ENCODE measurements at places on chromosomes 1 and 21. TPM values are rescaled to one million over a fixed set of nuclear protein-coding genes. Genes with fewer than 3 reads are reported as not detected.
A peak's percentile ranks its signal among the peaks of the same experiment; 100 is the strongest.

- H3K4me1 ChIP-seq: no peaks in the 10 kb centered on the region
- H3K36me3 ChIP-seq: no peaks in the 10 kb centered on the region
- DNase-seq: no peak
Measured at GRCh38 chr1:159879136-159879535, 16.7 kb upstream of the VSIG8 start.

DNA sequence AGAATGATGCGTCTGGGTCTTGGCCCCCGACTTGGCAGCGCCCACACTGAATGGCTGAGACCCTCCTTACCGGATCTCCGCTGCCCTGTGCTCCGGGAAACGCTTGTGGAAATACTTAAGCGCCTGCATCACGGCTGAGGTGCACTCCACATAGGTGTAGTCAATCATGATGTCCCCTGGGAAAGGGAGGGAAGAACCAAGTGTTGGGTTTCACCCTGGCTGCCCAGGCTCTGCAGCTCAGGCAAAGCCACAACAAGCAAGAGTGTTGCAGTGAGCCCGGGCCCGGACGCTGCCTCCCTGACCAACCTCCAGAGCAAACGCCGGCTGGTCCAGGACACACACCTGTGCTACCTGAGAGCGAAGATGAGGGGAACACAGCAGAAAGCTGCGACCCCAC is 21.5 kb upstream of the SPATC1L start:
- H3K27me3 ChIP-seq: no peaks in the 10 kb centered on the region
- peaks cover 33% of the 10 kb centered on the region for H3K36me3 ChIP-seq
- no peak overlapping the region for H3K27ac ChIP-seq
- H3K4me3 ChIP-seq: no peak overlapping the region

GRCh38 chr1:174023440-174023839 is 1.3 kb upstream of the RC3H1 start:
- no peaks in the 10 kb centered on the region for H3K36me3 ChIP-seq
- peak overlapping the region; percentile 90 for H3K4me3 ChIP-seq
- DNase-seq: no peak
- no peak overlapping the region for H3K27ac ChIP-seq

DNA sequence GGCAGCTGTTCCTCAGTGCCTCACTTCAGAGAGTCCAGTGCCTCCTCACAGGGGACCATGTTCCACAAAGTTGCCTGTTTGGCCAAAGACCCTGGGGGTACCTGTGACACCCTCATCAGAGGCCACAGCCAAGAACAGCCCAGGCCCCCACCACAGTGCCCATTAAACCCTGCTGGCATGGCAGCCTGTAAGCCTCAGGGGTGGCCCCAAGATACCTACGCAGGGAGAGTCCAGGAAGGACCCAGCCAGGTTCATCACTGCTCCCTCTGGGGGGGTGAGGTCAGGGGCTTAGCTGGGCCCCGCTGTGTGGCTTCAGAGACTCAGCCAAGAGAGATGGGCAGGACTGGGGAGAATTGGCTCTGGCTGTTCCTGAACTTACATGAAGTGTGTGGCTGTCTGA is 19.1 kb upstream of the PRDM16 start:
- H3K27ac ChIP-seq: no peak overlapping the region
- no peak for DNase-seq
- H3K36me3 ChIP-seq: no peaks in the 10 kb centered on the region

Gene FMN2
- polyA plus RNA-seq: not detected

GRCh38 chr1:200732438-200732837 is 6.3 kb upstream of the CAMSAP2 start:
- DNase-seq: no peak
- H3K36me3 ChIP-seq: no peaks in the 10 kb centered on the region
- H3K4me1 ChIP-seq: no peaks in the 10 kb centered on the region
- no peaks in the 10 kb centered on the region for H3K27me3 ChIP-seq
- no peak overlapping the region for H3K27ac ChIP-seq
- H3K4me3 ChIP-seq: no peak overlapping the region

DNA sequence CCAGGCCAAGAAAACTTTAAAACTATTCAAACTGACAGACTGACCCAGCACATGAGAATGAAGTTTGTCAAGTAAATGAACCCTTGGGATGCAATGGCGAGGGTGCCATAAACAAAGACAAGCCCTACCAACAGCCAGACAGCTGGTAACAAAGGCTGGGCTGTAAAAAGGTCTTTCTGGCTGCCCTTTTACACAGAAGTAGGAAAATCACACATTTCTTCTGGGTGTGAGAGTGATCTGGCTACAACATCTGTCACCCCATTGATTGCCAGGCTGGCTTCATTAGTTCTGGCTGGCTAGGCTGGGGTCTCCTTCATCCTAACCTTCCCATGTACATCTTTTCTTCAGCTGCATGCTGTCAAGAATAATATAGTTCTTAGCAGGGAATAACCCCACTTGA is 83.6 kb upstream of the FOXD3 start:
- H3K4me3 ChIP-seq: no peak overlapping the region
- no peaks in the 10 kb centered on the region for H3K27me3 ChIP-seq
- no peak overlapping the region for H3K27ac ChIP-seq
- H3K4me1 ChIP-seq: no peaks in the 10 kb centered on the region
- DNase-seq: no peak

Gene LEFTY1
- polyA plus RNA-seq: 0.13 TPM

- no peak overlapping the region for H3K4me3 ChIP-seq
- DNase-seq: no peak
- H3K4me1 ChIP-seq: no peaks in the 10 kb centered on the region
- H3K27ac ChIP-seq: no peak overlapping the region
Measured at GRCh38 chr1:10530756-10531495, 56.2 kb downstream of the PEX14 start.

DNA sequence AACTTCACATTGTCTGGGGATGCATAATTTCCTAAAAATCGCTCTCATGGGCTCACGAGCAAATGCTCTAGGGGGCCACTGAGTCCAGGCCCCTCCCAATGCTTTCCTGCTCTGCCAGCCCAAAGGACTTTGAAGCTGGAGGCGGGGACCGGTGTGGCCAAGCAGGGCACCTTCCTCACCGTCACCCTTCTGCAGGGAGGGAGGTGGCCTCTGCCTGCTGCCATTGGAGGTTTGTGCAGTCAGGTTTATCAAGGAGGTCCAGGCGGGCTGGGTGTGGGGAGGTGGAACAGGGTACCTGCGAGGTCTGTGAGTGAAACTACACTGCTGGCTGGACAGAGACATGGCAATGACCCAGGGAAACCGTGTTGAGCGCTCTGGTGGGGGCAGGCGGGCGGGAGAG is 58.1 kb upstream of the TRAPPC10 start:
- peaks cover 8% of the 10 kb centered on the region for H3K4me1 ChIP-seq
- no peak overlapping the region for H3K4me3 ChIP-seq
- no peak overlapping the region for H3K27ac ChIP-seq
- H3K27me3 ChIP-seq: no peaks in the 10 kb centered on the region
- DNase-seq: no peak
- H3K36me3 ChIP-seq: peaks cover 3% of the 10 kb centered on the region

DNA sequence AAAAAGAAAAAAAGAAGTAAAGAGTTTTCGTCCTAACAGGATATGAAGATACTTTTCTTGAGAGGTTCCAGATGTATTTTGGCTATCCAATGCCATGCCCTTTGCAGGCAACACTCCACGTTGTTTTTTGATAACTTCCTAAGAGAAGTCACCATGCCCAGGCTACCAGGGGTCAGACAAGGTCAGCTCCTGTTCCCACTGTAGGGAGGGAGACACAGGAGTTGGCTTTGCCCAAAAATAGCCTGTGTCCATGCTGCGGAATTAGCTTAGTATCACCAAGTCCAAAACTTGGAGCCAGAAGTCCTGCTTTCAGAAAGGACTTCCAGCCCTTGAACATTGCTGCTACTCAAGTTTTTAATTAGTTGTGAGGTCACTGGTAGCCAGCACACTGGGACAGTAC is 62.1 kb upstream of the NRIP1 start:
- H3K27ac ChIP-seq: no peak overlapping the region
- no peaks in the 10 kb centered on the region for H3K4me1 ChIP-seq
- DNase-seq: no peak
- H3K4me3 ChIP-seq: no peak overlapping the region

DNA sequence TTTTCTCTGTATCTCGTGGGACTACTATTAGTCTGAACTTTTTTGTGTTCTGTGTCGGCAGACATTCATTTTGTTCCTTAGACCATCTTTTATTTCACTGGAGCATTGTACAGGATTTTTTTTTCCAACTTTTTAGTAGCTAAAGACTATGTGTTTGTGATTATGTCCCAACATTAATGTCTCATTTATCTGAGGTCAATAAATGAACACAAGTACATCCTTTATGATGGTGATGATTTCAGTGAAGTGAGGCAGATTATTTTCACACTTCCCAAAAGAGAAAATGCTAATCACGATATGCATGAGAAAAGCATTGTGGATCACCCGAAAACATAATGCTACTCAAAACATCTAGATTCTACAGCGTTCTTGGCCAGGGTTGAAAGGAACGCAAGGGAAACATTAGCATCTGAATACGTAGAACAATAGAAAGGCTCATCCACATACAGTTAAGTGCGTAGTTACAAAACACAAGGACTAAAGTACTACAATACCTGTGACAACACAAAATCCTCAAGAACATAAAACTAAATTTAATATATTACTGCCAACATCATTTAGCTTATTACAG is 981.7 kb upstream of the NCAM2 start:
- DNase-seq: no peak
- H3K36me3 ChIP-seq: no peaks in the 10 kb centered on the region
- H3K4me3 ChIP-seq: no peak overlapping the region
- H3K27ac ChIP-seq: no peak overlapping the region
- H3K4me1 ChIP-seq: no peaks in the 10 kb centered on the region
- H3K27me3 ChIP-seq: no peaks in the 10 kb centered on the region

- peaks cover 3% of the 10 kb centered on the region for H3K4me1 ChIP-seq
- peaks cover 23% of the 10 kb centered on the region for H3K27me3 ChIP-seq
Measured at GRCh38 chr1:43177691-43178090, 5.6 kb downstream of the CFAP57 start.

Gene ADCY10
- not detected for polyA plus RNA-seq

Gene SMIM11
- 34.3 TPM for polyA plus RNA-seq

DNA sequence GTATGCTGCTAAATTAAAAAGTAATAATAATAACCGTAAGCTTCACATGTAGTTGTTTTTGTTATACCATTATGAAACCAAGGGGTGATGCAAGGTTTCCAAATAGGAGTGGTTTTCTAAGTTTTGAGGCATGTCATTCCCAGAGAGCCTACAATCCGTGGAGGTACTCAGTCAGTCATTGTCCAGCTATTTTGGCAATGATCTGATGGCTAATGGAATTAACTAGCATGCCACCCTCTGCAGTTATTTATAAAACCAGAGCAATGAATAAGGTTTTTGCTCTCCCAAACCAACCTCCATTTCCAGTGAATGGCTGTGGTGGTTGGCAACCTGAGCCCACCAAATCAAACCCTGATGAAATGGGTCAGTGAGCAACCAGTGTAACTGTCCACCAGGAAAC is 106.4 kb downstream of the TBX15 start:
- H3K27ac ChIP-seq: no peak overlapping the region
- no peaks in the 10 kb centered on the region for H3K4me1 ChIP-seq
- H3K4me3 ChIP-seq: no peak overlapping the region
- H3K36me3 ChIP-seq: no peaks in the 10 kb centered on the region
- no peak for DNase-seq
- no peaks in the 10 kb centered on the region for H3K27me3 ChIP-seq

Gene CLIC6
- polyA plus RNA-seq: not detected

DNA sequence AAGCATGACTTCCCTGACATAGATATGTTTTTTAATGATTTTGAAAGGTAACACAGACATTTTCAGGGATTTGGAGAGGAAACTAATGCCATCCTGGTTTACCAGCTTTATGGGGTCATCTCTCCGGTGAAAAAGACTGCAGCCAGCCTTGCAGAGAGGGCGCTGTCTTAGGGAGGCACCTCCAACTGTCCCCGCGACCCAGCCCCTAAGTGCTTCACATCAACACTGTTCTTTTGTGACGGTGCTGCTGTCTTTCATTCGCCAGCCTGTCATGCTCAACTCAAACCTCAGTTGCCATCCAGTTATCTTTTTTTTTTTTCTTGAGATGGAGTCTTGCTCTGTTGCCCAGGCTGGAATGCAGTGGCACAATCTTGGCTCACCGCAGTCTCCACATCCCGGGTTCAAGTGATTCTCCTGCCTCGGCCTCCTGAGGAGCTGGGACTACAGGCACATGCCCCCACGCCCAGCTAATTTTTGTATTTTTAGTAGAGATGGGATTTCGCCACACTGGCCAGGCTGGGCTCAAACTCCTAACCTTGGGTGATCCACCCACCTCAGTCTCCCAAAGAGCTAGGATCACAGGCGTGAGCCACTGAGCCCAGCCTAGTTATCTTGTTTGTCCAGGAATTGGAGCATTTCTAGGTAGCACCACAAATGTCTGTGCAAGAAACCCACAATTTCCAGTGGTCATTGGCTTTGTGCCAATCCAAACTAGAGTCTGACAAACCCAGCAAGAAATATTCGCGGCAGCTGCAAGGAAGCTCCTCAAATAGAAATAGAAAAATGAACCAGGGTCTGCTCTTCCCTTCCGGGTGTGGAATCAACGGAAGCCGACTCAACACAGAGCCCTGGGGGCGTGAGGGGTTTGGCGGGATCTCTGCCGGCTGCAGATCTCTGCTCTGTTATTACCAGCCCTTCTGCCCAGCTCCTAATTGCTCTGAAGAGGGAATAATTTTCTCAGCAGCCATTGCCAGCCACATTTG is 24.2 kb downstream of the PDE9A start:
- no peak overlapping the region for H3K27ac ChIP-seq
- no peak overlapping the region for H3K4me3 ChIP-seq
- no peaks in the 10 kb centered on the region for H3K27me3 ChIP-seq
- H3K36me3 ChIP-seq: no peaks in the 10 kb centered on the region
- peaks cover 9% of the 10 kb centered on the region for H3K4me1 ChIP-seq
- no peak for DNase-seq

GRCh38 chr1:192489748-192490147 is 85.8 kb upstream of the RGS1 start:
- H3K36me3 ChIP-seq: no peaks in the 10 kb centered on the region
- H3K4me1 ChIP-seq: no peaks in the 10 kb centered on the region
- H3K4me3 ChIP-seq: no peak overlapping the region
- peak; percentile 12 for DNase-seq

Gene OR10Z1
- not detected for polyA plus RNA-seq

GRCh38 chr1:182473556-182473955 is 23.6 kb downstream of the RGSL1 start:
- no peaks in the 10 kb centered on the region for H3K4me1 ChIP-seq
- no peaks in the 10 kb centered on the region for H3K36me3 ChIP-seq
- H3K27me3 ChIP-seq: peaks cover 2% of the 10 kb centered on the region
- DNase-seq: no peak
- no peak overlapping the region for H3K4me3 ChIP-seq

DNA sequence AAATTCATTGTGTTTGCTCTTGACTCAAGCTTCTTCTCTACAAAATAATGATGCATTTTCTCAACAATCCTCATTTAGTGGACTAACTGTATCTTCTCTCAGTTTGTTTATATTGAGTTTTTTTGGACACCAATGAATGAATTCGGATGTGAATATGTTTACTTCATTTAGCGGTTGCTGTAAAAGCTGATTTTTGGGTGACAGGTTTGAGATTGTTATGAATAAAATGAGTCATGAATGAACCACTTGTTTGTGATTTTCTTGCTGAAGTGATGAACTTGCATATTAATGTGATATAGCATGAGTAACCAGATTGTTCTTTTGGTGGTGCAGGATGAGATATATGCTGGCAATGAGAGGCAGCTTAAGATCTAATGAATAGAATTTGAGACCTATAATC is 3.1 kb downstream of the DNM3 start:
- H3K4me1 ChIP-seq: peaks cover 17% of the 10 kb centered on the region
- peaks cover 29% of the 10 kb centered on the region for H3K27me3 ChIP-seq
- no peak overlapping the region for H3K4me3 ChIP-seq
- H3K36me3 ChIP-seq: no peaks in the 10 kb centered on the region
- no peak for DNase-seq
- no peak overlapping the region for H3K27ac ChIP-seq

Gene RABGGTB
- 14.0 TPM for polyA plus RNA-seq

- no peak overlapping the region for H3K27ac ChIP-seq
- no peaks in the 10 kb centered on the region for H3K4me1 ChIP-seq
- H3K27me3 ChIP-seq: no peaks in the 10 kb centered on the region
- no peaks in the 10 kb centered on the region for H3K36me3 ChIP-seq
Measured at GRCh38 chr1:245715291-245715701, 560.5 kb downstream of the KIF26B start.

Measured in CD4-positive, CD25-positive, alpha-beta regulatory T cell (primary cell).